ENCODE measurements at places on chromosomes 11 and 22. TPM values are rescaled to one million over a fixed set of nuclear protein-coding genes. Genes with fewer than 3 reads are reported as not detected.

OR8A1 gene
- total RNA-seq, result not detected

SLC15A3 gene
- total RNA-seq, result 12.9 TPM

ENTHD1 gene
- total RNA-seq, result not detected

HEPN1 gene
- total RNA-seq, result not detected

PPME1 gene
- 60.0 TPM for total RNA-seq

OR4D5 gene
- total RNA-seq, result not detected

OAF gene
- 29.2 TPM for total RNA-seq

UBQLNL gene
- total RNA-seq, result 10.8 TPM

SLC29A2 gene
- 1.5 TPM for total RNA-seq

HSPB2 gene
- total RNA-seq, result not detected

SCGB1D2 gene
- not detected for total RNA-seq

C22orf23 gene
- 0.76 TPM for total RNA-seq

FADD gene
- total RNA-seq, result 20.4 TPM

LARGE2 gene
- total RNA-seq, result 0.64 TPM

CFAP300 gene
- 0.26 TPM for total RNA-seq

SLN gene
- total RNA-seq, result 2.3 TPM

IGLL1 gene
- total RNA-seq, result not detected

C11orf21 gene
- 1.8 TPM for total RNA-seq

RASL10A gene
- total RNA-seq, result 0.79 TPM

ANKK1 gene
- total RNA-seq, result 1.0 TPM

OR8D4 gene
- not detected for total RNA-seq

CERK gene
- 59.2 TPM for total RNA-seq

B3GAT3 gene
- total RNA-seq, result 22.1 TPM

Measured in uterus (tissue), 4 donors.